ENCODE measurements at places on chromosomes 6 and 20. TPM values are rescaled to one million over a fixed set of nuclear protein-coding genes. Genes with fewer than 3 reads are reported as not detected.

Gene CABLES2
- total RNA-seq: 7.4 TPM

Gene RIPOR3
- 10.4 TPM for total RNA-seq

Gene CDSN
- total RNA-seq: not detected

Gene PRPH2
- 147 TPM for total RNA-seq

Gene COL9A1
- 74.7 TPM for total RNA-seq

Gene UNC5CL
- 1.2 TPM for total RNA-seq

Gene TINAG
- not detected for total RNA-seq

Gene TAGAP
- 1.4 TPM for total RNA-seq

Gene PMEPA1
- total RNA-seq: 43.1 TPM

Gene COL19A1
- total RNA-seq: 2.3 TPM

Gene KATNA1
- total RNA-seq: 31.0 TPM

Gene CTCFL
- 0.27 TPM for total RNA-seq

Gene FAM162B
- total RNA-seq: 5.6 TPM

Gene SNAI1
- 0.22 TPM for total RNA-seq

Gene PNPLA1
- total RNA-seq: 0.16 TPM

Gene GSTA1
- total RNA-seq: 2.0 TPM

Measured in camera-type eye (tissue), 1 donor.